ENCODE measurements at places on chromosomes 1 and 21. TPM values are rescaled to one million over a fixed set of nuclear protein-coding genes. Genes with fewer than 3 reads are reported as not detected.

Gene DNAJC8
- total RNA-seq = 71.8 TPM

Gene OVAAL
- total RNA-seq = 4.2 TPM

Gene CNN3
- total RNA-seq = not detected

Gene GRHL3
- not detected for total RNA-seq

Gene CHIA
- not detected for total RNA-seq

GRCh38 chr1:10622910-10623685 is 148.3 kb downstream of the PEX14 start:
- no peaks in the 10 kb centered on the region for H3K36me3 ChIP-seq
- no peak for DNase-seq
- H3K4me3 ChIP-seq = no peak overlapping the region
- no peaks in the 10 kb centered on the region for H3K27me3 ChIP-seq
- no peaks in the 10 kb centered on the region for H3K4me1 ChIP-seq

DNA sequence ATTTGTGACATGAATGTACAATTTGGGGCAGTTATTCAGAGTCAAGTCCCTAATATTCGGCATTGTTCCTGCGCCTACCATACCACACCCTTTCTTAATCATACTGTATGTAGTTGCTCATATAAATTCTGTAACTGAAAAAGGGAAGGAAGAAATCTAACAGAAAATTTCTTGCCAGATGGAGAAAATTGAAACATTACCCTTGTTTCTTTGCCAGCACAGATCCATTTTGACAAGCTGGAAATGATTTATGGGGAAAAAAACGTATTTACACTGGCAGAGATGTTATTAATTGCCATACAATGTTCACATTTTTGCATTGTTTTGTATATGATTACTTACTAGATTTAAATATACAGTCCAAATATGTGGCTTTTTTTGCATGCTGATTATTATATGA is 363.8 kb upstream of the PKN2 start:
- no peak for DNase-seq
- no peak overlapping the region for H3K27ac ChIP-seq
- H3K4me3 ChIP-seq = no peak overlapping the region
- no peaks in the 10 kb centered on the region for H3K36me3 ChIP-seq

GRCh38 chr1:10895621-10896020 is 99.2 kb upstream of the CASZ1 start:
- no peak overlapping the region for H3K27ac ChIP-seq
- no peaks in the 10 kb centered on the region for H3K36me3 ChIP-seq
- no peaks in the 10 kb centered on the region for H3K27me3 ChIP-seq
- no peak overlapping the region for H3K4me3 ChIP-seq
- H3K4me1 ChIP-seq = peaks cover 5% of the 10 kb centered on the region

- DNase-seq = no peak
- no peak overlapping the region for H3K4me3 ChIP-seq
- no peaks in the 10 kb centered on the region for H3K27me3 ChIP-seq
- H3K4me1 ChIP-seq = no peaks in the 10 kb centered on the region
Measured at GRCh38 chr1:98792123-98792522, 130.6 kb downstream of the SNX7 start.

GRCh38 chr21:27320868-27321267 is 354.0 kb upstream of the ADAMTS5 start:
- H3K4me1 ChIP-seq = no peaks in the 10 kb centered on the region
- DNase-seq = no peak
- no peak overlapping the region for H3K27ac ChIP-seq

DNA sequence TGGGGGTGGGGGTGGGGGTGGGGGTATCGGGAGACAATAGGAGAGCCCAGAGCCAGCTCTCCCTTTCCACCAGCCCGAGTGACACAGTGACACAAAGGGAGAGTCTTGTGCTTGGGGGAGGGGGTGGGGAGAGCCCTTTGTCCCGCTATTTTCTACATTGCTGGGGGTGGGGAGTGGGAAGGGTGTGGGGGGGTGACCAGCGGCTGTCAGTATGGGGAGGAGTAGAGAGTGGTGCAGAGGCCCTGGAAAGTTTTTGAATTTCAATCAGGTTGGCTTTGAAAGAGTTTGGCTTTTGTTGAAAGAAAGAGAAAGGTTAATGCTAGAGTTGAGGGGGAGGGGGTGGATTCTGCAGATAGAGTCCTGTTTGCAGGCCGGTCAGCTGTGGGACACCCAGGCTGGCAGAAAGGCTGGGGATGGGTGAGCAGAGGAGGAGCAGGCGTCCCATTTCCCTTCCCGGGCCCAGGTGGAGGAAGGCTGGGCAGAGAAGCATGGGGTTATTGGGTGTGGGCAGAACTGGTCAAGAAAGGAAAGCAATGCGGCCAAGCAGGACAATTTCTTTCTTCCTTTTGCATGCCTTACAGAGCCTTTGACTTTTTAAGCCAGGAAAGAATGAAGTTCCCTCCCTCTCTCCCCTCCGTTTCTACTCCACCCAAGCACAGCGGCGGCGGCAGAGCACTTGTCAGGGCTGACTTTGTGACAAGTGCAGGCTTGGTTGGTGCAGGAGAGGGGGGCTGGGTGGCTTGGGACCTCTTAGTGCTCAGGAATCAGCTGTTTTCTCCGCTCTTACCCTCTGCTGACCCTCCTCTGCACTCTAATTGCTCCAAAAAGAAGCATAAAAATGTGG is 96.2 kb downstream of the RNF220 start:
- no peak overlapping the region for H3K27ac ChIP-seq
- H3K4me3 ChIP-seq = no peak overlapping the region
- no peak for DNase-seq
- no peaks in the 10 kb centered on the region for H3K4me1 ChIP-seq
- H3K27me3 ChIP-seq = no peaks in the 10 kb centered on the region

DNA sequence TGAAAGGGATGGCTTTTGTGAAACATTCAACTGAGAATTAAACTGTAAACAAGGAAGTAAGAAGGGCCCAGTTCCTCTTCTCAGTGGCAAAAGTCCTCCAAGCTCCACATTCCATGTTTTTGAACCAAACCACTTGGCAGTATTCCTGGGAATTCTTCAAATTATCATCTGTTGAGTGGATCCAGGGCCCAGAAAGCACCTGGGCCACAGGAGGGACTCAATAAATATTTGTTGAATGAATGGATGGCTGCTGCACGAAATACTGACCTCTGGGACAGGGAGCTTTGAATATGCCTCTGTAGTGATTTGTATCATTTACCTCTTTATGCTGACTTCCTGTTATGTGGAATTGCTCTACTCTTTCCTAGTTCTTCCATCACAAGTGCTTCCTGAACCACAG is 4.7 kb downstream of the SLC35F3 start:
- no peaks in the 10 kb centered on the region for H3K4me1 ChIP-seq
- H3K27ac ChIP-seq = no peak overlapping the region
- H3K27me3 ChIP-seq = no peaks in the 10 kb centered on the region
- no peak for DNase-seq
- no peaks in the 10 kb centered on the region for H3K36me3 ChIP-seq

- no peaks in the 10 kb centered on the region for H3K27me3 ChIP-seq
- no peak overlapping the region for H3K27ac ChIP-seq
- DNase-seq = no peak
- no peak overlapping the region for H3K4me3 ChIP-seq
- H3K4me1 ChIP-seq = no peaks in the 10 kb centered on the region
Measured at GRCh38 chr1:119466445-119466844, 40.6 kb upstream of the HSD3B1 start.

DNA sequence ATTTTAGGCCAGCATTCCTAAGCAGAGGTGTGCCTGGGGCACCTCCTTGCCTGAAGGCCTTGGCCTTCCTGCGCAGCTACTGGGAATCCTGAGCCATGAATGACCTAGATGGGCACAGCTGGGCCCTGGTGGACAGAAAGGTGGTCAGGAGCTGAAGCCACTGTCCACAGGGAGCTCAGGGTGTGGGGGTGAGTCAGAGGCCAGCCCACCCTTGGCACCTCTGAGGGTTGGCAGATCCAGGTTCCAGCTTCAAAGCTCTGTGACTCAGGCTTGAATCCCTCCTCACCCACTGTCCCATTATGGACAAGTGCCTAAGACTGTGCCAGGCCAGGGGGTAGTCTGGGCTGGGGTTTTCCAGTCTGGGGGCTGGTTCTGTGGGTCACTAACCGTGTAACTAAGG is 6.4 kb upstream of the EDN2 start:
- H3K36me3 ChIP-seq = no peaks in the 10 kb centered on the region
- no peaks in the 10 kb centered on the region for H3K27me3 ChIP-seq
- no peak overlapping the region for H3K27ac ChIP-seq
- H3K4me3 ChIP-seq = no peak overlapping the region

DNA sequence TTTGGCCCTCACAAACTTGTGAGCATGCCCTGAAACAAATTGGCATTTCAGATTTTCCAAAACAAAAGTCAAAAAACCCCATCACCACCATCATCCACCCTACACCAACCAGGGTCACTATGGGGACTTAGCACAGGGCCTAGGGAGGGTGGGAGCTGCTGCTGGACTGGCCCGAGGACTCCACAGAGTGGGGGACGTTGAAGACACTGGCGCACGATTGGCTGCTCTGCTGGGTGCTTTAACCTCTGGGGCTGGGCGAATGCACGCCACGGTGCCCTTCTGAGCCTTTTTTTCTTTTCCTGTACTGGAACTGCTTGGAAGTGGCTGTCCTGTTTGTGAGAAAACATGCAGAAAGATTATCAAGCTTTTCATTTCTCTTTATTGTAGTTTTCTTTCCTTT is 92.8 kb downstream of the CD247 start:
- H3K27ac ChIP-seq = peak overlapping the region; percentile 99
- peaks cover 5% of the 10 kb centered on the region for H3K36me3 ChIP-seq
- no peak for DNase-seq
- no peaks in the 10 kb centered on the region for H3K27me3 ChIP-seq
